ENCODE measurements at places on chromosomes 12 and 14.
A peak's percentile ranks its signal among the peaks of the same experiment; 100 is the strongest.

GRCh38 chr12:82688035-82688501 lies 1.4 kb downstream of the TMTC2 start:
- DNase-seq, result no peak

- peak; percentile 35 for DNase-seq
Observed at GRCh38 chr12:3772380-3772779, 19.5 kb upstream of the CRACR2A start.

- no peak for DNase-seq
Observed at GRCh38 chr12:110431957-110432587, 18.1 kb downstream of the ARPC3 start.

DNA sequence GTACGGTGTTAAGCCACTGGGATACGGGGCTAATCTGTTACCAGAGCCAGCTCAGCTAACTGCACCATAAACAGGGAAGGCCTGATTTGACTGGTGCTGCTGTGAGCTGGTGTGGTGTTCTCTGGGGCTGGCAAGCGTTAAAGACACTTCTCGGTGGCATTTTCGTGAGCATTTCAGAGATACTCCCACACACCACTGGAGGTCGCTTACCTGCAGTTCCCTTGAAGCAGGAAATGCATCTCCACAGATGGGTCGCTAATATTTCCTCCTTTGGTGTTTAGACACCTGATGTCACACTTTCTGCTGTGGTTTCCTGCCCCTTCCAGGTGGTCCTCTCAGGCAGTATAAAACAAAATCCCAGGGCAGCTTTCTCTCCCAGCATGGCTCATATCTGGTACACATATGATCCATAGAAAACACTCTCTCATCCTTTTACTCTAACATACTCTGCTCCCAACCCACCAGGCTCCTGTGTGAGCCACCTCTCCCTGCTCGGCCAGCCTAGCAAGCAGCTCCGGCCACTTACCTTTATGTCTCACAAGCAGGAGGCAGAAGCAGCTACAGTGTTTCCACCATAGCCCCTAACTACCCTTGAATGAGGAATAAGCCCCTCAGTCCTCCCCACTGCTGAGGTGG lies 129.9 kb upstream of the GRIN2B start:
- peak; percentile 37 for DNase-seq

- no peak for DNase-seq
Observed at GRCh38 chr12:96236221-96236822, 42.1 kb downstream of the ELK3 start.

- DNase-seq, result no peak
Observed at GRCh38 chr14:60353420-60353819, 104.4 kb downstream of the PPM1A start.

DNA sequence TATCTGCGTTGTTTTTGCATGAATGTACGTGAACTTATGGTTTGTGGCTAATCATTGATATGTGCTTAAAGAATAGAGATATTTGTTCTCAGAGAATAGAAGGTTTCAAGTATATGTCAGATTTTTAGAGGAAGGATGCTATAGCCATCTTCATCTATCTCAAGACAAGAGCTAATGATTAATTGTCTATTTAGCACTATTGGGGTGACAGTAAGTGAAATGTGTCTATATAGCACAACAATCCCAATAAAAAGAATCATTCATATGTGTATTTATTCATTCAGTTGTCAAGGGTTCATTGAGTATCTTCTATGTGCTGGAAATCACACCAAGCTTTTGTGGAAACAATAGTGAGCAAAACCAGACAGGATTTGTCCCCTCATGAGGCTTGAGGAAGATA lies 299.5 kb upstream of the NPAS3 start:
- DNase-seq, result no peak

DNA sequence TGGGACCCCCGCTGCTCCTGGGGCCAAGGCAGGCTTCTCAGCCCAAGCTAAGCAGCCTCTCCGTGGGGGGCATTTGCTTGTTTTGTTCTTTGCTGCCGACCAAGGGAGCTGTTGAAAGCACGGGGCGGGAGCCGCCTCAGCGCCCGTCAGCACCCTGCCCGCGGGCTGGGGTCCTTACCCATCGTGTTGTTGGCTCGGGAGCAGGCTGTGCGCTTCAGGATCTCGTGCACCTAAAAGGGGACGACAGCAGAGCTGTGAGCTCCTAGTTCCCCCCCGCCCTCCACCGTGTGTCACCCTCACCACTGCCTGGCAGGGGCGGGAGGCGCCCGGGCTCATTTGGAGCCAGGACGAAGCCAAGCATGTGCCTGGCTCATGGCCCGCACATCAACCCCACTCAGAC lies 117.5 kb downstream of the ANO2 start:
- DNase-seq, result no peak

GRCh38 chr12:130266751-130267150 lies 70.9 kb upstream of the PIWIL1 start:
- DNase-seq, result no peak

DNA sequence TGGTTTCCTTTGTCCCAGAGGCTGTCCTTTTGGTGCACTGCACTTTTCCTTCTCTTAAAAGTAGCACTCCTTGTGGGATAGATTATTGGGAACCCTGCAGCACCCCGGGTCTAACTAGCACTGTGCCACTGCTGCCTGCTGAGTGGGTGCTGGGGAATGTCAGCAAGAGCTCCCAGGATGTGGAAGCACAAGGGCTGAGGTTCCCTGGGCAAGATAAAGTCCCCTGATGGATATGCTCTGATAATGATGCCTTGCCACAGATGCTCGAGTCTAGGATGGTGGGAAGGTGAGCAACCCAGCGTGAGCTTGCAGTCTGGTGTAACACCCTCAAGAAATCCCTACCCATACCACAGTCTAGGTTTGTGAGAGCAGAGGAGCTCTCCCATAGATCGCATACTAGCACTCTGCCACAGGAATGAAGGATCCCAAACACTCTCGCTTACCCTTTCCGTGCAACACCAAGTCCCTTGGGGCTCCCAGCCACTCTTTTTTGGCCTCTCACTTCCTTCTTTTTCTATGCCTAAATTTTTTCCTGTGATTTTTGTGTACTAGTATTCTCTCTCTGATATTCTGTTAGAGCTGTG lies 32.6 kb downstream of the USP15 start:
- DNase-seq, result no peak

DNA sequence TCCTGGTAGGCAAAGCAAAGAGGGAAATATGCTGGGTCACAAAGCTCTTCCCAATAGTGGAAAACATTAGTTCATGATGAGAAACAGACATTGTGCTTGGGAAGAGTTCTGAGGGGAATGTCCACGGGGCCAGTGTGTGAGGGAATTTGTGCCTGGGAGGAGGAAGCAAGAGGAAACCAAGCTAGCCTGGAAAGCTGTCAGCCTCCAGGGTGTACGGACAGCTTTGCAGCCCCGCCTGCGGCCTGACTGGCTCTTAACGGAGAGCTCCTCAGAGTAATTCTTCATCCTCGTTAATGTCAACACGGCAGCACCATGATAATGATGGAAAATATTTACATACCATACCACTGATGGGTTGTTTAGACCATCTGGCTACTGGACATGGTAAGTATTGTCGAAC lies 32.4 kb downstream of the PITPNM2 start:
- DNase-seq, result no peak

- DNase-seq, result no peak
Observed at GRCh38 chr12:131139363-131140068, 185.8 kb downstream of the ADGRD1 start.

- no peak for DNase-seq
Observed at GRCh38 chr12:11862798-11863197, 207.9 kb upstream of the BCL2L14 start.

DNA sequence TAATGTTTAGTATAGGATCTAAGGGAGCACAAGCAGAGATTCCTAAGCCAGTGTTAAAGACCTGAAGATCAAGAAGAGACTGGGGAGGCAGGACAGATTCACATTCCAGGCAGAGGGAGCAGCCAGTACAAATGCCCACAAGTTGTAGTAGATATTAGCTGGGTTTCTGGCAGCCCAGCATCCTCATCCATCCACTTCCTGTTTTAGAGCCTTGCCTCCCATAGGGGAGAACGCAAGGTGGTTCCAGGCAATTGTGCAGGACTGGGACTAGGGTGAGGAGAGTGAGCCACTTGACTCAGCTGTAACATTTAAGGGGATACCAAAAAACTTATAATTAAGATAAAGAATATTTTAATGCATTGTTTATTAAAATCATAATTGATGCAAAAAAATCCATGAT lies 71.3 kb upstream of the PSMA6 start:
- no peak for DNase-seq

- DNase-seq, result no peak
Observed at GRCh38 chr12:90489141-90489540, 465.8 kb downstream of the CCER1 start.

- DNase-seq, result no peak
Observed at GRCh38 chr14:91308337-91308736, 63.8 kb upstream of the GPR68 start.

DNA sequence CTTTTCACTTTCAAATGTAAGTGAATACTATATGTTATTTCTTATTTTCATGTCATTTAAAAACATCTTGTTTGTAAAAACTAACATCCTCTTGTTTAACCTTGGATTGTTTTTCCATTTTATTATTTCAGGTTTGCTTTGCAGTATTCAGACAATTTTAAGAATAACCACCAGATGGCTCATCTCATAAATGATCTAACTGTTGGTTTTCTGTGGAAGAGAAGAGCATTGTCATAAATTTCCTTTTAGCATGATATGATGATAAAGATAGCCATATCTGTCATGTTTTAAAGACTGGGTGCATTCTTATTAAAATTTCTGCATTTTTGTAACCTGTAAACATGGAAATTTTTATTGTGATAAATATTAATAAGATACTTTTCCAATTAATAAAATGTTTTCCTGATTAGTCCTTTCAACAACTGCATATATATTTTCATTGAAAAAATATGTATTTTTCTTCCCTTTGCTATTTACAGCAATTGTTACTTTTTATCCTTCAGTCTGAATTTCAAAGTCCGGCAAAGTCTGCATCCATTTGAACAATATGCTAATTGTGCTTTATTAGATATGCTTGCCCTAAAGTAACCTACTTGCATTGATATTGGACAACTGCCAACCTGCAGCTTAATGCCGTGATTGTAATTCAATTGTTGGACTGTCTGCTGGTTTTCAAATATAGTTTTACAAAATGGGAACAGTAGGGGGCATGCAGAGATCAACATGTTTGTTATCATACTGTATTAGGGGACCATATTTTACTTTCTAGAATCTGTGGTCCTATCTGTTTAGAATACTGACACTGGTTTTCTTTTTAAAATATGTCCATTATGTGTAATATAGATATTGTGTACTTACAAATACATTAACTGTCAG lies 163.4 kb downstream of the GARIN6 start:
- DNase-seq, result peak; percentile 84

DNA sequence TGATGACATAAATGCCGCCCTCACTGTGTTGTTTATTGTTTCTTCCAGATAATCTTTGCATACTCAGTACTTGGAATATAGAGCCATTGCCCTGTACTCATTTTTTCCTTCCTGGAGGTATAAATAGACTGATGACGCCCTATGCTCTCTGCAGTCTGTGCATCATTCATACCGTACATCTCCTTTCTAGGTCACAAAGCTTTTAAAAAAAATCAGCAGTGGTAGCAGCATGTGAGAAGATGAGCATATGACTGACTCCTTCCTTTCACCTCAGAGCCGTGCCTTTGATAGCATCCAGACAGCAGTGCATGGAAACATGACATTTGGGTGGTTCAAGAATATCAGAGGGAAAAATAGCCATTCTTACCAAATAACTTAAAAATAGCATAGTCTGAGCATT lies 77.3 kb downstream of the PDE3A start:
- DNase-seq, result no peak

GRCh38 chr14:63952933-63953437 lies 100.2 kb downstream of the SYNE2 start:
- no peak for DNase-seq

GRCh38 chr14:102973706-102974285 lies 51.3 kb downstream of the AMN start:
- no peak for DNase-seq

- no peak for DNase-seq
Observed at GRCh38 chr14:67889455-67889854, 69.9 kb downstream of the RAD51B start.

DNA sequence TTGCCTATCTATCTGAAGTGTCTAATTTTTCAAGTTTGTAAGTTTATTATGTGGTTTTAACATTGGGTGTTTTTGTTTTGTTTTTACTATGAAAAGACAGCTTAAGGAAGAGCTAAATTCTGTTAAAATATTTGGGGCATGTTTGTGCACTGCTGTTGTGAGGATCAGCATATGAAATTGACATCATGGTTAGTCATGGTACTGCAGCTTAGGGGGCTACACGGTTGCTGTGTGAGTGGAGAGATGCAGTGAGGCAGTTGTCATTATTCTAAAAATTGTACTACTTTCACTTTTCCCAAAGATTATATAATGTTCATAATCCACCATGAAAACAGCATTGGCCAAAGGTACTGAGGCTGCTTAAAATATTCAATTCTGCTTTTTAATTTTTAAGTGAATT lies 49.0 kb downstream of the ZC3H14 start:
- DNase-seq, result peak; percentile 28

GRCh38 chr12:88310069-88310468 lies 168.0 kb downstream of the TMTC3 start:
- DNase-seq, result no peak

- no peak for DNase-seq
Observed at GRCh38 chr14:104119119-104119487, 19.3 kb upstream of the KIF26A start.

DNA sequence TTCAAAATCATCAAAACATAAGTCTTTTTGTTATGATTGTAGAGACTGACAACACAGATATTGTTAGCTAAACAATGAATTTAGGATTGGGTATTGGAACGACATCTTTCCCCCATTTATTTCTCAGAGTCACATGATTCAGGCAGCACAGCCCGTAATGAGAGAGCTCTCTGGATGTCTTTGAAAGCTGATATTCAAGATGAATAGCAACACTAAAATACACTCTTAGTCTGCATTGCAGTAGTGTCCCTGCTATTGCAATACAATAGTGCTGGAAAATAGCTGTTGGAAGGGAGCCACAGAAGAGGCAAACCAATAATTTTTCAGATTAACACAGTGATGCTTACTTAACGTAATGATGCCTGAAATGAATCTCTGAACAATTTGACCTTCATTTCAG lies 9.9 kb downstream of the GTSF1 start:
- no peak for DNase-seq

DNA sequence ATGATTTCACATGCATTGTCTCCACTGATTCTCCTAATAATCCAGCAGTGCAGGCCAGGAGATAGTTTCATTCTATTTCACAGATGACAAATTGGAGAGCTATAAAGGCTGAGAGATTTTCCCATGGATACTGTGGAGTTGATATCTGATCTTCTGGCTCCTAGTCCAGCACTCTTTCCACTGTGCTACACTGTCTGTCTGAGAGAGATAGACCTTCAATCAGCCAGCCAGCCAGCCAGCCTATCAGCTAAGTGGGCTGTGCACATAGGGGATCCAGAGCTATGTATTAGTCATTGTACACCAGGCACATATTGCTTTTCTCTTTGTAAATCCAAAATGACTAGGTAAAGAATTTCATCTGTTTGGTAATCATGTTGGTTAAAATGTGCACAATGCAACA lies 91.8 kb upstream of the ATP2B1 start:
- DNase-seq, result no peak

Data from NCI-H1694 (cell line).